NCI-H1417 (cell line): ENCODE measurements at places on chromosomes 2 and 18.

DNA sequence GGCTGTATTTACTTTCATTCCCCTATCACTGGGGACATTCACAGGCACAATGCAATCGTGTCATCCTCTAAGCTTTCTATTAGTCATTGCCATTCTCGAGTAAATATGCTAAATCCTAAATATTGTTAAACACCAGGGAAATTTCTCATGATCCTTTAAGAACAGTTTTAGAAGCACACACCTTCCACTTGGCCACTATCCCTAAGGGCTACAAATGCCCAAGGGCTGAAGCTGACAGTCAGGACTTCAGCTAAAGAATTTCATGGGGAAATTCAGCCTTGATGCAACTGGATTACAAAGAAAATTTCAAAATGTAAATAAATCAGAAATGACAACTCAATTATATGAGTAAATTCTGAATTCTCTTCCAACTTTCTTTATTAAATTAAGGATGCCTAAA is 163.1 kb upstream of the PID1 start:
- no peak for DNase-seq

DNA sequence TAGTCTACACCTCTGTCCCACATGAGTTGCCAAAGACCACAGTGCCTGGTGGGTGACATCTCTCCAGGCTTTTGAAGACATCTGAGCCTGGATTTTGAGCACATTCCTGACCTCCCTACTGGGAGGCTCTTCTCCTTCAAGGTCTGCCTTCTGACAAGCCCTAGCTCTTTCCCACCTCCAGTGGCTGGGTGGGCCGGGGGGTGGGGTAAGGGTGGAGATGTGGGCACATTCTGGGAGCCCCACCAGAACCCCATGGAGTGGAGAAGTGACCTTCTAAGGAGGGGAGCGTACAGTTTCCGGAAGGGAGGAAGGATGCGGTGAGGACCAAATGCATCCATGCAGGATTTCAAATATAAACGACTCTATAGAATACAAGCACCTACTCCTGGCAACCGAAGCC is 27.9 kb upstream of the ANXA4 start:
- DNase-seq, result no peak

DNA sequence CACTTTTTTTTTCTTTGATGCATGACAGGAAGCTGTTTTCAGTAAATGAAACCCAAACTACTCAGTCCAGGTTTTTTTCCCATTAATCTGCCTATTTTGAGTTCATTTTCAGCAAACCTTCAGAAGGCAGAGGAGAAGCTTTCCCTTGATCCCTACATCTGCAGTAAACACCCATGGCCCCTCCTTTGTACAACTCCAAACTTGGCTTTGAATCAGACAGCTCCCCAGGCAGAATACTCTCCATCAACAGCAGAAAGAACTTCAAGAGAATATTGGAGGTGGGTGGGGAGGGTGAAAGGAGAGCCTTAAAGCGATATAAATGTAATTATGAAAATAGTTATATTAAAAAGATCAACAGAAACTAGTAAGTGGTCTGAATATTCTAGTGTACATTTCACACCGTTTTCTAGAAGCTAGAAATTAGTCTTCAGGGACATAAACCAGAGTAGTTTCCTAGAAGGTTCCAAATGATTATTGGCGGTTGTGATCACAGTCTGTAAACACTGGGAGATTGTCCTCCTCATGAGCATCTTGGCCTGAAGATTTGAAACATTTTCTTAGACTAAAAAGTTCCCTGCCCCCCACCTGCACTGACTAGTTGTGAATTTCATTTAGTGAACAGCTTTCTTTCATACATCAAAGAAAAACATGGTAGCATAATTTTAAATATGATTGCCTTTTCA is 75.1 kb upstream of the STK39 start:
- DNase-seq, result no peak

DNA sequence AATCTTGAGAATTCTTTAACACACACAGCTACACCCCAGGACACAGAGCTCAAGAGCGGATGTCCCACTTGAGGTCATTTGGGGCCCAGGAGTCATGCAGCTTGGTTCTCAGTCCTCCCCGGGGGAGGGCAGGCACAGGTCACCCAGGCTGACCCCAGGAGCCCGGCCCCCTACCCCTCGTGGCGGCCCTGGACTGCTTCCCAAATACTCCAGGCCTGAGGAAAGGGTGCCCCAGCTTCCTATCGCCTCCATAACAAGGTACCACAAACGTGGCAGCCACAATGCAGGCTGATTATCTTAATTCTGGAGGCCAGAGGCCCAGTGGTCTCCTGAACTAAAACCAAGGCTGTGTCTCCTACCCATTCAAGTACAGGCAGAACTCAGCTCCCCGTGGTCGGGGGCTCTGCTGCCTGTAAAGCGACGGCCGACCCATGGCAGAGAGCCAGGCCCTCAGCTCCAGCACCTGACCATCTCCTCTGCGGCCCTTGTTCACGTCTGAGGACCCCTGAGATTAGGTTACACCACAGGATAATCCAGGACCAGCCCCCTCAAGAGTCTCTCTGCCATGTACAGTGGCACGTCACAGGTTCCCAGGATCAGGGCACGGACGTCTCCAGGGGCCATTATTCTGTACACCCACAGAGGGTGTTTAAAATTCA is 10.5 kb downstream of the SLC66A2 start:
- DNase-seq, result no peak

- no peak for DNase-seq
These were observed 43.7 kb downstream of the MYO3B start for GRCh38 chr2:170221317-170222288.

- no peak for DNase-seq
These were observed 21.4 kb downstream of the ANKRD30B start for GRCh38 chr18:14769381-14769780.

DNA sequence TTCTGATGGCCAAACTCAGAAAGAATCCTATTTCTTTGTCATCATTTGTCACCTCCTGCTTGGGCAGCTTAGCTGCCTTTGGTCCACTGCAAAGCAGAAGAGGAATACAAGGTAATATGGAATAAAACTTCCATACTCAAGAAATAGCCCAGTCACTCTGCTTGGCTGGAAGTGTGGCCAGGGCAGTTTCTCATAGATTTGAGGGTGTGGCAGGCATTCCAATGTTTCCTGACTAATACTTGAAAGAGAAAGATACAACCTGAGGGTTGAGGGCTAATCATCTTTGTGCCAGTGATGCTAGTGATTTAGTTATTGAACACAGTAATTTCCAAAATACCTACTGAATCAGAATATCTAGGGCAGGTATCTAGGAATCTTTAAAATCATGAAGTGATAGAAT is 83.1 kb downstream of the FAM161A start:
- DNase-seq, result no peak

DNA sequence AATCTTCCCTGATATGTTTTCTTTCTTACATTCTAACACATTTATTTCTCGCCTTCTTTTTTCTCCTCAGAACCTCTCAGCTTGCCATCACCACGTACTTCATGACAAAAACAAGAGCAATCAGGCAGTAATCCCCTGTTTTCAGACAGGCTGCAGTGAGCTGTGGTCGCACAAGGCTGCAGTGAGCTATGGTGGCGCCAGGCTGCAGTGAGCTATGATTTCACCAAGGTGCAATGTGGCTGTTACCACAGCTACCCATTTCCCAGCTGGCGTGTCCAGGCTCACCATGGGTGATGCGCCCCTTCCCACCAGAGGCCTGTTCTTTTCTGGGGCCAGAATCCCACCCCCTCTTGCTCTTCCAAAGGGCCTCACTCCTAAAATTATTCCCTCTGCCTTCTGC is 25.8 kb downstream of the TCF23 start:
- no peak for DNase-seq

- peak; percentile 81 for DNase-seq
These were observed 57.4 kb downstream of the ADI1 start for GRCh38 chr2:3461801-3462492.

GRCh38 chr18:9092665-9093064 is 9.8 kb upstream of the NDUFV2 start:
- no peak for DNase-seq

GRCh38 chr2:190635781-190636180 is 13.1 kb upstream of the NAB1 start:
- no peak for DNase-seq

DNA sequence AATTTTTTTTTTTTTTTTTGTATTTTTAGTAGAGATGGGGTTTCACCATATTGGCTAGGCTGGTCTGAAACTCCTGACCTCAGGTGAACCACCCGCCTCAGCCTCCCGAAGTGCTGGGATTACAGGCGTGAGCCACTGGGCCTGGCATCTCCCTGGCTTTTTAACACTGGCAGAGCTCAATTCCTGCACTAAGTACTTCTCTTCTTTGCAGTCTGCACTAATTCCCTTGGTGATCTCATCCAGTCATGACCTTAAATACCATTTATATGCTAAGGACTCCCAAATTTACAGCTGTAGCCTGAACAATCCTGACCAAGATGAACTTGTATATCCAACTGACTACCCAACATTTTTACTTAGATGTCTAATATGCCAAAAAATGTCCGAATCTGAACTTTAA is 10.2 kb downstream of the PREPL start:
- DNase-seq, result no peak

DNA sequence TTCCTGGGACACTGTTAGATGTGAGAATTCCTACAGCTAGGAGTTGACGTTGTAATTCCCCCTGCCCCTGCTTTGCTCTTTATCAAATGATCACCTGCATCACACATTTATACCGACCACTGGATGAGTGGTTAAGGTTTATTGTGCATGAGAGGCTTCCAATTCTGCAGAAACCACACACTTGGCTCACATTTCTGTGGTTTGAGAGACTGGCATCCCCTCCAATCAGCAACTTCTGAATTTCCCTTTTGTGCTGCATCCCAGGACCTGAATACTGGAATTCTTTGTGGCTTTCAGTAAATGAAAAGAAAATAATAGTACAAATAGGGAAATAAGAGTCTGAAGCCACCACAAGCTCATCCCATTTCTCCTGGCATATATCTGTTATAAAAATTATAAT is 628.7 kb upstream of the PIK3C3 start:
- DNase-seq, result no peak

GRCh38 chr2:226608451-226608850 is 191.2 kb downstream of the IRS1 start:
- DNase-seq, result no peak

DNA sequence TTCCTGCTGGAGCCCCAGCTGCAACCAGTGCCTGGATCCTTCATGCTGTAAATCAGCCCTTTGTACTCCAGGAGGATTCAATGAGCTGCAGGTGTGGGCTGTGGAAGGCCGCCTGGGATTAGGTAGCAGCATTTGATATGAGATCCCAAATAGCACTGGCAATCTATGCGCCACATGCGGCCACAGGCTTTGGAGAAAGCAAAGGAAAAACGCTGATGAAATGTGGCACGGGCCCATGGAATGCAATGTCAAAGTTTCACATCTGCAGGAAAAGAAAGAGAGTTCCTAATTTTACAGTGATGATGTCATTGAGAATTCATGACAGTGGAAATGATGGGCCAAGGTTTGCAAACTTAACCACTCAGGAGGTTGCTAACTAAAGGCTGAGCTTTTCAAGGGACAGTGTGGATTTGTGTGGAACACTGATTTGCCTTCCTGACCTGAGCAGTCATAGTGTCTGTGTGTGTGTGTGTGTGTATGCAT is 216.4 kb upstream of the OSR1 start:
- DNase-seq, result peak; percentile 57

DNA sequence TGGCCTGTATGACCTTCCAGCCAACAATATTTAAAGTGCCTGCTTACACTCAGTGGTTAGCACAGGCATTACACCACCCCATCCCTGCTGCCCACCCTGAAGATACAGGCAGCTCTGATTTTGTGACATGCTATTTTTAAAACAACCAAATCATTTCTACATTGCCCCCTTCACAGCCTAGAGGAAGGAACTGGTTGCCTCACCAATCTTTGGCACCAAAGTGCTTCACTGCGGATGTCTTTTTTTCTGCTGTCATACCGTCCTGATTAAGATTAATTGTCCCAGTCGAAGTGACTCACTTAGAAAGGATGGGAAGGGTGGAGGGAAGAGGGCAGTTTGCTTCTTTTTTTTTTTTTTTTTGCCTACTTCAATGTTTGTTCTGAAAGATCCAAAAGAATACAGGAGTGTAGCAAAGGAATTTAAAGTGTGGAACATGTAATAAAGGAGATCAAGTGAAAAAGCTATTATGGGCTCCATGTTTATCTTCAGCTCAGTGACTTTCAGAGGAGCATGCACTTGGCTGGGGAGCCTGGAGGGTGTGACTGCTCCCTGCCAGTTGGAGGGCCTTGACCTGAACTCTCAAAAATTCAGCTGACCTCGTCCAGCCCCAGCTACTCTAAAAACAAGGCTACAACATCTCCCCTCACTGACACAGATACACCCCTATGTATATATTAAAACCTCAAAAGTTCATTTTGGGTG is 501.1 kb upstream of the TNP1 start:
- DNase-seq, result no peak

GRCh38 chr2:48601349-48601748 is 16.3 kb upstream of the GTF2A1L start:
- DNase-seq, result peak; percentile 25

- no peak for DNase-seq
These were observed 155.5 kb downstream of the TMEM247 start for GRCh38 chr2:46634905-46635304.

DNA sequence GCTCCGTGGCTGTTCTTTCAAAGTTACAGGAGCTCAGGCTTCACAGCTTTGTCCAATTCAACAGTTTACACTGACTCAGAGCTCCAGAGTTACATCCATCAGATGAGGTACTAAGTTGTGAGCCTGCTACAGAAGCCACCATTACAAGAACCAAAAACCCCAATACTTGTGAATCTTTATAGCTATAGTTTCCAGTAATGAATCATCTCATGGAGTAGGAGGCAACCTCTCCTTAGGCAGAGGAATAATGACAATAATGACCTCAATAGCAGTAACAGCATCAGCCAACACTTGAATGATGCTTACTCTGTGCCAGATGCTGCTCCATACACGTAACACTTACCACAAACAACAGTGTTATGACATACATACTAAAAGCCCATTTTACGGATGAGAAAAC is 3.6 kb downstream of the ZC3H8 start:
- DNase-seq, result no peak

GRCh38 chr2:179614121-179614520 is 247.3 kb downstream of the ZNF385B start:
- DNase-seq, result no peak

GRCh38 chr2:39394516-39394961 is 42.5 kb downstream of the MAP4K3 start:
- DNase-seq, result no peak

GRCh38 chr2:224109751-224110150 is 70.7 kb upstream of the SERPINE2 start:
- DNase-seq, result no peak

DNA sequence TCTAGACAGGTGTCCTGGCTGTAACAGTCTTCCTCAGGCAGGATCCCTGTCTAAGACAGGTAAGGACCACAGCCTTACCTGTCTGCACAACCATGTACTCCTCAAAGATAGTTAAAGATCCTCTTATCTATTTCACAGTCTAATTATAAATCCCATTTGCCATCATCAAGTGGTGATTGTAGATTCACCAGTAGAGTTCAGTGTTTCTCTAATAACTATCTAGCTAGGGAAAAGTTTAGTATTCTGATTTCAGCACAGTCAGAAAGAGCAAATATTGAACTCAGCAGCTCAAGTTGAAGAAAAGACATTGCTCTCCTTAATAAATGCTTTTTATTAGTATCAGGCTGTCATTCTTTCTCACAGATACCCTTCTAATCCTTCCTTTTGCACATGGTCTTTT is 1305.5 kb upstream of the NXPH2 start:
- no peak for DNase-seq

- DNase-seq, result no peak
These were observed 50.2 kb upstream of the PLB1 start for GRCh38 chr2:28445448-28446258.

GRCh38 chr2:219155054-219155644 is 5.5 kb downstream of the NHEJ1 start:
- DNase-seq, result peak; percentile 67

GRCh38 chr2:195536906-195537305 is 120.1 kb upstream of the SLC39A10 start:
- DNase-seq, result no peak
